Bone marrow (tissue), 2 donors: ENCODE measurements at places on chromosomes 2 and 18.

DNA sequence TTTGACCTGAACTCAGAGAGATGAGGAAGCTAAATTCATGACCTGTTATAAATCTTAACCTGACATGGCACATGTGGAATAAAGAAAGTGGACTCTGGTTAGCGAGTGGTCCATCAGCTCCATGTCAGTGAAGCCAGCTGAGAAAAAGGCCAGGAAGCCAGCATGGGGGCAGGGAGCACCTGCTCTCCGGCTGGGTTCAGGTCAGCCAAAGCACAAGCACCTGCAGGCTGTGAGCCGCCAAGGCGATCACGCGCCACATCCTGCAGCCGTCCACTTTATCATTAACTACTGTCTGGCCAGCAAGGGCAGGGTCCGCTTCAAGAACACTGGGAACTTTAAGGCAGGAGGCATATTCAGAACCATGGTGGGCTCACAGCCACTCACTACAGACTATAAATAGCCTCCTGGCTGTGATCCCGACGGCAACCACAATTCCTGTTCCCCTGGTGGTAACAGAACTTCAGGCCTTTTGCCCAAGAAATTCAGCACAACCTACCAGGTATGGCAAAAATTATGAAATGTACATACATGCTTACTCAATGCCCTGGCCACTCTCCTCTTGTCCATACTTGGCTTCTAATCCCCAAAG lies 35.5 kb downstream of the ACVR1 start:
- no peak for DNase-seq

- DNase-seq, result peak; percentile 86
These were observed 367.8 kb upstream of the HS6ST1 start for GRCh38 chr2:128686497-128686859.

- DNase-seq, result no peak
These were observed 50.5 kb downstream of the ZNF516 start for GRCh38 chr18:76444446-76445105.

GRCh38 chr2:6459138-6459537 lies 406.6 kb downstream of the CMPK2 start:
- no peak for DNase-seq

GRCh38 chr2:228417526-228417925 lies 236.0 kb upstream of the SPHKAP start:
- no peak for DNase-seq

GRCh38 chr2:226909126-226909525 lies 73.3 kb downstream of the RHBDD1 start:
- DNase-seq, result no peak

- no peak for DNase-seq
These were observed 99.6 kb downstream of the CELF4 start for GRCh38 chr18:37465958-37466357.

GRCh38 chr2:96884299-96885094 lies 14.6 kb upstream of the SEMA4C start:
- DNase-seq, result no peak

DNA sequence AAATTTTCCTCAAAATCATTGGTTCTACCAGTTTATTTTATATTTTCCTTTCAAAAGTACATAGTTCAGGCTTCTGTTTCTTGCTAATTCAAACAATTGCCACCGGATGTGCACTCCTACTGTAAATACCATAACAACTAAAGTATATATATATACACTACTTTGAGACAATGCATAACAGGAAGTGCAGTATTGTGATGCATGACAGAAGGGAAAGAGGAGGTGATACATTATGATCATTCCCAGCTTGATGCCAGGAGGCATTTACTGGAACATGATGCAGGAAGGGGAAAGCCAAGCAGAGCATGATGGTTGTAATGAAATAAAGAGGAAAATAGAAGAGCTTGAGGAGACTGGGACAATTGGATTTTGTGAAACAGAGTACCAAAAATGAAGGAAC lies 215.2 kb upstream of the NT5C1B start:
- DNase-seq, result no peak

GRCh38 chr2:119741001-119741400 lies 18.7 kb upstream of the PTPN4 start:
- no peak for DNase-seq

DNA sequence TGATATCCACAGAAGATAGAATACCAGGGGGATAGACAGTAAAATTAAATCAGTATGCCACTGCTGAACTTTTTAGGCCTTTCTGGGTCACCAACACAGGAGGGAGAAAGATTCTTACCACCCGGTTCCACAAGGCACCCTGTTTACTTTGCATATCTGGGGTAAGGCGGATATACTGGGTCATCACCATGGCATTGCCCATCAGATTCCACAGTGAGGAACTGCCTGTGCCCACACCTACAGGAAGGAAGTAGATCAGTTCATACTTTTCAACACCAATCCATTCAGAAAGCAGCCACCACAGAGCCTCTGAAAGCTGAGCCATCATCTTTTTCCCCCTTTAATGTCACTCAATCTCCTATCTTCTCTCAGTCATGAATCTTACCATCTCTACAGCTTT lies 2.0 kb downstream of the LMAN2L start:
- DNase-seq, result no peak

DNA sequence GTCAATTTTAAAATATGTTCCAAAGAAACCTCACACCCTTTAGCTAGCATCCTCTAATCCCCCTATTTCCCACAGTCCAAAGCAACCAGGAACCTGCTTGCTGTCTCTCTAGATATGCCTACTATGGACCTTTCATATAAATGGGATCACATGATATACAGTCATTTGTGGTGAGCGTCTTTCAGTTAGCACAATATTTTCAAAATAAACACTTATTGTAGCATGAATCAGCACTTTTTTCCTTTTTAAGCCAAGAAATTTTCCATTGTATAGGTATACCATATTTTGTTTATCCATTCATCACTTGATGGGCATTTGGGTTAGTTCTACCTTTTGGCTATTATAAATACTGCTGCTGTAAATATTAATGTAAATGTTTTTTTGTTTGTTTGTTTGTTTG lies 223.0 kb upstream of the DOK6 start:
- no peak for DNase-seq

- no peak for DNase-seq
These were observed 22.3 kb downstream of the RNF125 start for GRCh38 chr18:32040936-32041335.

GRCh38 chr2:4914551-4914950 lies 777.6 kb upstream of the SOX11 start:
- DNase-seq, result no peak

- no peak for DNase-seq
These were observed 297.8 kb upstream of the TFPI start for GRCh38 chr2:187851955-187852561.

- DNase-seq, result no peak
These were observed 42.0 kb downstream of the CROCC2 start for GRCh38 chr2:240948086-240948485.

DNA sequence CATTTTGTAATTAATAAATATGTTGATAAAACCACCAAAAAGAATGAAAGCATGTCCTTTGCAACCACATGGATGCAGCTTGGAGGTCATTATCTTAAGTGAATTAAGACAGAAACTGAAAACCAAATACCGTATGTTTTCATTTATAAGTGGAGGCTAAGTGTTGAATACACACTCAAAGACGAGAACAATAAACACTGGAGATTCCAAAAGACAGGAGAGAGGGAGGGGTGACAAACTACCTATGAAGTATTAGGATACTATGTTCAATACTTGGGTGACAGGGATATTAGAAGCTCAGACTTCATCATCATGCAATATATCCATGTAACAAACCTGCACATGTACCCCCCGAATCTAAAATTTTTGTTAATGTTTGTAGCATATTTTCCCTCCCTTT lies 7.0 kb downstream of the ERLEC1 start:
- no peak for DNase-seq

GRCh38 chr2:62475172-62476011 lies 30.6 kb downstream of the TMEM17 start:
- DNase-seq, result peak; percentile 72

- DNase-seq, result no peak
These were observed 1.3 kb downstream of the TANC1 start for GRCh38 chr2:158969715-158970240.

- DNase-seq, result no peak
These were observed 1.4 kb downstream of the AAK1 start for GRCh38 chr2:69641887-69642708.

DNA sequence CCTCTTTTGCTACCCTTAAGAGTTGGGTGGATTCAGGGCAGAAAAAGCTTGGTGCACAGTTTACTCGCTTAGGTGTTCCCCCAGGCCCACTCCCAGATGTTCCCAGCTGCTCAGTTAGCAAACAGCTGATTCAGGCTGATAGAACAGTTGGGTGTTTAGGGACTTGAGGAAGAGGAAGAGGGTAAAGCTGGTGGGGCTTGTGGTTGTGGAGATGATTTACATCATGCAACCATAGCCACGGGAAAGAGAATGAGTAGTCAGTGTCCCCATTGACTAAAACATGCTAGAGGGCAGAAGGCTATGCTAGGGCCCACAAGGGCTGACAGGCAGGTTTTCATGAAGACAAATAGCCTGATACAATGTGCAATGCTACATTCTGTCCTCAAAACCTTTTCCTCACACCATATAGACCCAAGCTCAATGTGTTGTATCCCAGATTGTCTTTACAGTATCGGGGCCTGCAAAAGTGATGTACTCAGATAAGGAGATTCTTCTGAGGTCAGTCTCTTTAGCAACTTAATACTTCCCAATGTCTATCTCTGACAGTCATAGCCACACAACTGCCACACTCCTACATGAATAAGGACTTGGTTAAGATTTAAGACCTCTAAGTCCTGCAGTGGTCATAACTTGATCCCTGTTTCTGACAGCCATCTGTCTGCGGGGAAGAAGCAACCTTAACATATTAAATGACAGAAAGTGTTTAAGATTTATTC lies 15.6 kb downstream of the COLEC12 start:
- peak; percentile 62 for DNase-seq

- no peak for DNase-seq
These were observed 71.4 kb downstream of the COPS8 start for GRCh38 chr2:237156857-237157779.

GRCh38 chr2:55311444-55311870 lies 42.4 kb upstream of the MTIF2 start:
- no peak for DNase-seq

DNA sequence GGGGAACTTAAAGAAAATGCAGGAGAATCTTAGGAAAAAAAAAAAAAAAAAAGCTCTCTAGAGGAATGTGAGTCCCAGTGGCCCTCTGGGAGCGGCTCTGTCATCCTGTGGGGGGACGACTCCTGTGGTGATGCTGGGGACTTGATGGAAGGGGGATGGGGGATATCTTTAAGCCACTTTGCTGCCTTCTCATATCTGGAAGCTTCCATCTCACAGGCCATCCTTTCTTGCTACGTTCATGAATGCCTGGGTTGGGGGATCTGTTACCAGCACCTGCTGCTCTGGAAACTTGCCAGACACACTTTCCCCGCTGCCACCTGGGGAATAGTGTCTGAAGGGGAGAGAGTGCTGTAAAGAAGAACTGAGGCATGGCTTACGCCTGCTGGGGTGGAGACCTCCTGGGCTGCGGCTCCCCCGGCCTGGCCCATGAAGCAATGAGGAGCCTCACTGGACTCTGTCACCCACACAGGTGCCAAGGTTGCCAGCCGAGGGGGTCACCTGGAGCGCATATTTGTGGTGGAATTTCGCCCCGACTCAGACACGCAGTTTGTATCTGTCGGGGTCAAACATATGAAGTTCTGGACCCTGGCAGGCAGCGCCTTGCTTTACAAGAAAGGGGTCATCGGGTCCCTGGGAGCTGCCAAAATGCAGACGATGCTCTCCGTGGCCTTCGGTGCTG lies 92.8 kb downstream of the RTN4 start:
- DNase-seq, result no peak

DNA sequence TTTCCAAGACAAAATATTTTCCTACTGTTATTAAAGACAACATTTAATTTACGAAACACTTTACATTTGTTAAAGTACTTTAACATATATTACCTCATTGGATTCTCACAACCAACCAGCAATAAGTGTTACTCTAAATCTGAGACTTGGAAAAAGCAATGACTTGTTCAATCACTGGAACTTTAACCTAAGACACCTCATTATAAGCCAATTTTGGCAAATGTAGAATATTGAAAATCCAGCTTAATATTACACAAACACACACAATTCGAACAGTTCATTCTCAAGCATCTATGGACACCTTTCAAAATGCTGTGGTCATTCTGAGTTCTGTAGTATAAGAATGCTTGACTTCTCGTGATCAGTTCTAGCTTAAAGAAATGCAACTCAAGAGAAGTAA lies 619.4 kb upstream of the CHAC2 start:
- DNase-seq, result no peak
